ENCODE measurements at places on chromosomes 13 and 19.
A peak's percentile ranks its signal among the peaks of the same experiment; 100 is the strongest.

GRCh38 chr13:36395280-36395679 is 37.0 kb upstream of the CCNA1 start:
- DNase-seq: no peak

DNA sequence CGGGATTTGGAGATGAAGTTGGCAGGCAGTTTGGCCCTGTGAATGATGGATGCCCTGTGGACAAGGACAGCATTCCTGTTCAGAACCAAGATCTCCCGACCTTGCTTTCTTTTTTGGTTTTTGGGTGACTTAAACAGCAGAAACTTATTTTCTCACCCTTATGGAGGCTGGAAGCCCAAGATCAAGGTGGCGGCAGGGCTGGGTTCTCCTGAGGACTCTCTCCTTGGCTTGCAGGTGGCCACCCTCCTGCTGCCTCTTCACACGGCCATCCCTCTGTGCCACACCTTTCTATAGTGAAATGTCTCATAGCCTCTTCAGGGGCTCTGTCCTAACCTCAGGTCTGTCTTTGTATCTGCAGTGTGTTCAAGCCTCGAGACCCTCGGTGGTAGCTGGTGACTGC is 14.0 kb downstream of the ZNF333 start:
- no peak for DNase-seq

DNA sequence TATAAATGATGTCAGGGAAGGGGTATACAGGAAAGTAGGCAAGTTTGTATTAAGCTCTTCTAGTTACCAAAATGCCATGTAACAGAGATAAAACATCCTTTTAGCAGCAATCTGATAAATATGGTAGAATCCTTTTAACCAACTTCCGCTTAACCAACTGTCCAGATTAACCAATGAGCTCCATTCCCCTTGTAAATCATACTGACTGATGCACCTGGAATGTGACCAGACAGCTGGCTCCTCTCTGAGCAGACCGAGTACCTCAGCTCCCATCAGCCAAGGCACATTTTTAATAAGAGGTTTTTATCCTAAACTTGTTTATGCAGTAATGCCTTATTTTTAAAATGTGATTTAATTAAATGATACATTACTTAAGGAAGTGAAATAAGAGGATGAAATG is 66.4 kb downstream of the KLF12 start:
- DNase-seq: no peak

DNA sequence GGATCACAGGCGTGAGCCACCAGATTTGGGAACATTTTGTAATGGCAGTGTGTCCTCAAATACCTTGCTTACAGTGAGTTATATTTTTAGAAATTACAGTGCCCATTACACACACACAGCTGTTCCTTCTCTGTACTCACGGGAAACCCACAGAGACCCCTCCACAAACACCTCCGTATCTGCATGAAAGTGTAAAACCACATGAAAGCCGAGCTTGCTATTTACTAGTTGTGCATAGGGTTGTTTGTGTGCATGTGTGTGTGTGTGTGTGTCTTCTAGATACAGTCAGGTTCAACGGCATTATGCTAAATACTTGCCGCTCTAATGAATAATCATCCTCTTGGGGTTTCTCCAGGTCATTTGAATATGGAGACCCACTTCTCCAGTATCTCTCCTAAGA is 22.3 kb upstream of the LILRA2 start:
- no peak for DNase-seq

DNA sequence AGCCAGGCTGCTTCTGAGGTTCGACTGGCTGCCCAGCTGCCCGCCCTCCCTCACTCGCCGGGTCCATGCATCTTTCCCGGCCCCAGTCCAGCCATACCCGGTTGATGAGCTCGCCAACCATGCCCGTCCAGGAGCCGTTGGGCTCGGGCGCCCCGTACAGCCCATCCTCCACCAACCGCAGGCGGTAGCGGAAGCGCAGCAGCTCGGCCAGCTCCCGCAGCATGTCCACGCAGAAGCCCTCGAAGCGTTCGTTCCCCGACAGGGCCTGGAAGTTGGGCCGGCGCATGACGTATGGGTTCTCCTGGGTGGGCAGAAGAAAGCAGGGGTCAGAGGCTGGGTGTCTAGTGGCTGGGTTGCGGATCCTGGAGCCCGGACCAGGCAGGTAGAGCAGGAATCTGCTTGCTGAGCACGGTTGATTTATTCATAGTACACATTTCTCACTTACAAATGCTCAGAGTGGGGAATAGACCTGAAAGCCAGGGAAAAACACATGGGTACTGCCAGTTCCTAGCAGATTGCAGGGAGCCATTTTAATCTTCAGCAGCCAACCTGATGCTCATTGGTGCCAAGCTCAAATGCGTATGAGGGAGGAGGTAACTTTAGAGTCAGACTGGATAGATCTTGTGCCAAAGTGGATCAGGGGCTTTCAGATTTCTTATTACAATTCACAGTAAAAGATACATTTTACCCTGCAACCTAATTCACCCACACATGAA is 27.4 kb downstream of the GRIK5 start:
- no peak for DNase-seq

GRCh38 chr19:44865196-44865767 is 19.2 kb downstream of the NECTIN2 start:
- DNase-seq: no peak

GRCh38 chr19:343451-343931 is 1.1 kb downstream of the MIER2 start:
- DNase-seq: no peak

GRCh38 chr19:35860436-35860817 is 3.7 kb downstream of the KIRREL2 start:
- DNase-seq: no peak

DNA sequence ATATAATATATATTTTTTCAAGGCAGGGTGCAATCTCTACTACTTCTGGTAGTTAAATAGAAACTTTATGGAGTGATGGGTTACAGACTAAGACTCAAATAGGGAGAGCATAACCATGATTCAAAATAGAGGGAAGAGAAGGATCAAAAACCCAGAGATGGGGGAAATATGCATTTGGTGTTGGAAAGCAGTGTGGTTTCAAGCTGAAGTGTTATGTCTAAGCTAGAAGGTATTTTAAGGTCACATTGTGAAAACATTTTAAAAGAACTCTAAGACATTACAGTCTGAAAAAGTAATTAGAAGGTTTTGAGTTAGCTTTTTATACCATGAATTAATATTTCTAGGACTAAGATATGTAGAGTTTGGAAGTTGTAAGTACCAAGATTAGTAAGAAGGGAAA is 2741.4 kb downstream of the PCDH9 start:
- DNase-seq: no peak

GRCh38 chr13:94996445-94996844 is 284.1 kb upstream of the SOX21 start:
- no peak for DNase-seq

DNA sequence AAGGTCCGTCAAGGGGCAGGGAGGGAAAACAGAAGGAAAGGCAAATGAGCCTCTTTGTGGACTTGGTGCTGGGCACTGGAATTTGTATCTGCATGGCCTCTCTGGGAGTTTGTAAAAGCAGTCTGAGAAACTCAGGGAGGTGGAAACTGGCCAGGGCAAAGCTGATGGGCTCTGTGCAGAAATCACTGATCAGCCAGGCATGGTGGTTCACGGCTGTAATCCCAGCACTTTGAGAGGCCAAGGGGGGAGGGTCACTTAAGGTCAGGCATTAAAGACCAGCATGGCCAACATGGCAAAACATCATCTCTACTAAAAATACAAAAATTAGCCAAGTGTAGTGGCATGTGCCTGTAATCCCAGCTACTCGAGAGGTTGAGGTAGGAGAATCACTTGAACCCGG is 369.9 kb upstream of the ZNF507 start:
- DNase-seq: no peak

DNA sequence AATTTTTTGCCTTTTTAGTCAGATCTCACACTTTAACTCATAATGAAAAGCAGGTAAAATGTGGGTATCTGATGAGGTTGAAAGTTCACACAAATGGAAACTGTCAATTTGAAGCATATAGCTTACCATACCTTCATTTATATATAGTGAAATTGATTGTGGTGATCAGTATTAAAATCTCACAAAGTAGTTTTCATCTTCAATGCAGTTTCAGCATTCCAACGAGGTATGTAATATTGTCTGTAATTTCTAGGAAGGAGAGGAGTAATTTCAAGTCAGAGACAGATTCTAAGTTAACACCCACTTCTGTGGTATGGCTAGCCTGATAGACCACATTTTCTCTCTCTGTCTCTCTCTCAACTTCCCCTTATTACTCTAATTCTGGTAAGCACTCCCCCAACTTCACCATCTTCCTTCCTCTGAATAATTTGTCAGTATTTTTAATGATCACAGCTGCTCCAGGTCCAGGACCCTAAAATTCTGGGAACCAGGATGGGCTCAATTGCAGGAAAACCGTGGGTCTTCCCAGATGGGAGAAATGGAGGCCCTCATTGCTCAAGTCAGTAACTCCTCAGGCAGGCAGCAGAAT is 455.7 kb downstream of the FGF9 start:
- no peak for DNase-seq

DNA sequence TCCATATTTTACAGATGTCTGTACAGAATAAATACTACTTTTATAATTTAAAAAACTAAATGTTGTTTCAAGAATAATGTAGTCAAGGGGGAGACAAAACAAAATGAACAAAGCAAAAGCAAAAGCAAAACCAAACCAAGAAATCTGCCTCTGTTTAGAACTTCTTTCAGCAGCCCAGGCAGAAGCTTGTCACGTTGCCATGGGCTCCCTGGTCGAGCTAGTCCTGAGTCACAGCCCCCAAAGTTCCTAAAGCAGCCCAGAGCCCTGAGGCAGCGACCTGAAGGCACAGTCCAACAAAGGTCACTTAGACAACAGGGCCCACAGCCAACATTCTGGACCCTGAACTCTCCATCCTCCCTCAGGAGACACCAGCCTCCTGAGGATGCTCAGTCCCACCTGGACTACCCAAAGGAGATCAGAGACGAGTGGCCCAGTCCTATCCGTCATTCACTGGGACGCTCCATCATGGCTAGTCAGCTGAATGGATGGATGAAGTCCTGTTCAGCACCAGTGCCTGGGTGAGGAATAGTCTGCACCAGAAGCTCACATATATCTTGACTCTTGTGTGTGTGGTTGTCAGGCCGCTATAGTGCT is 41.7 kb downstream of the SIAH3 start:
- DNase-seq: no peak

GRCh38 chr19:1857648-1858326 is 5.6 kb downstream of the KLF16 start:
- DNase-seq: no peak

DNA sequence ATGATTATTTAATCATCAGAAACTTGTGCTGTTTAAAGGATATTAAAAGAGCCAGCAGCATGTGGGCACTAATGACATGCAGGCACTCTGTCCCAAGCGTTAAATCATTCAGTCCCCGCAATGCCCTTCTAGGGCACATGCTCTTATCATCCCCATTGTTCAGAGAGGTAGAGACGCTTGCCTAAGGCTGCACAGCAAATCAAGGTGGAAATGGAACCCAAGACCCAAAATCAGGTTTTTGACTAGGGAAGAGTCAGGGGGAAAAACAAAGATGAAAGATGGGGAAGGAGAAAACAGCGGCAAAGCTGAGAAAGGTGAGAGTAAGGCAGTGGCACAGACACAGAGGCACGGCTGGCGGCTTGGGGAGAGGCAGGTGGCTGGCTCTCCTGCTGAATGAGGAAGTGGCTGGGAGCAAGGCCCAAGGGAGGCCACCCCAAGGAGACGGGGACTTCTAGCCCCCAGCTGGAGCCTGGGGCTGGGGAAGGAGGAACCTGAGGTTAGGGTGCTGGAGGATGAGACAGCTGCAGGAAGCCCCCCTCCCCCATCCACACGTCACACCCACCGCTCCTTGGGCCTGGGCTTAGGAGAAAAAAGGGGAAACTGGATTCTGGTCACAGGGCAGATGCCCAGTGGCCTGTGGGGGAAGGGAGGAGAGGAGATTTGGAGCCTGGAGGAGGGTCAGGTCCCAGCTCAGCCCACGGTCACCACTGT is 1.0 kb upstream of the TYROBP start:
- DNase-seq: no peak

DNA sequence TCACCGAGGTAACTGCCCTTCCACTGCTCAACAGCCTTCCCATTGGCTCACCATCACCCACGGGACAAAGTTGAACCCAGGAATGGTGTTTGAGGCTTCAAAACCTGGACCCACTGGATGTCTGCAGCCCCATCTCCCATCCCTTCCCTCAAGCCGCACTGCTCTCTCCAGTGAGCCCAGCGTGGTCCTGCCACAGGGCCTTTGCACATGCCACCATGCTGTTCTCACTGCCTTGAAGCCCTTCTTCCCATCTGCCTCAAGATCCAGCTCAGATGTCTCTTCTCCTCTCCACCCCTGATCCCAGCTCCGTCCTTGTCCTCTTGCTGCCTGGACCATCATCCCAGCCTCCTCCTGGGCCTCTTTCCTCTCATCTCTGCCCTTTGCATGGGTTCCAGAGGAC is 4.0 kb downstream of the SHISA7 start:
- DNase-seq: no peak

- no peak for DNase-seq
These were observed 50.8 kb downstream of the EFNB2 start for GRCh38 chr13:106484537-106485193.

- no peak for DNase-seq
These were observed 1.0 kb downstream of the KDM4B start for GRCh38 chr19:4969772-4970531.

DNA sequence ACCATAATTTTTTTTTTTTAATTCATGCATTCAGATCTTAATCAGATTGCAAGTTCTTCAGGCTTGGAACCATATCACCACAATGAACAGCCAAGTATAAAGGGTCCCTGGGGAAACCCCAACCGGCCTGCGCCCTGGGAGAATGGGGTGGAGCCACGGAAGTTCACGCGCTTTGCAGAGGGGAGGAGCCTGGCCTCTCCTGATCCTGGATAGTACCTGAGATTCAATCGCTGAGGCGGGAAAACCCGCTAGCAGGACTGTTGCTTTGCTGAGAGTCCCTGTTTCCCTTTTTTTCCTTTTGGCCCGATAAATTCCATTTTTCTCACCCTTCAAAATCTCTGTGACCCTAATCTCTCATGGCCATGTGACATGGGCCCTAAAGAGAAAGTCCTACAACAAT is 385.1 kb downstream of the IRS2 start:
- DNase-seq: no peak

DNA sequence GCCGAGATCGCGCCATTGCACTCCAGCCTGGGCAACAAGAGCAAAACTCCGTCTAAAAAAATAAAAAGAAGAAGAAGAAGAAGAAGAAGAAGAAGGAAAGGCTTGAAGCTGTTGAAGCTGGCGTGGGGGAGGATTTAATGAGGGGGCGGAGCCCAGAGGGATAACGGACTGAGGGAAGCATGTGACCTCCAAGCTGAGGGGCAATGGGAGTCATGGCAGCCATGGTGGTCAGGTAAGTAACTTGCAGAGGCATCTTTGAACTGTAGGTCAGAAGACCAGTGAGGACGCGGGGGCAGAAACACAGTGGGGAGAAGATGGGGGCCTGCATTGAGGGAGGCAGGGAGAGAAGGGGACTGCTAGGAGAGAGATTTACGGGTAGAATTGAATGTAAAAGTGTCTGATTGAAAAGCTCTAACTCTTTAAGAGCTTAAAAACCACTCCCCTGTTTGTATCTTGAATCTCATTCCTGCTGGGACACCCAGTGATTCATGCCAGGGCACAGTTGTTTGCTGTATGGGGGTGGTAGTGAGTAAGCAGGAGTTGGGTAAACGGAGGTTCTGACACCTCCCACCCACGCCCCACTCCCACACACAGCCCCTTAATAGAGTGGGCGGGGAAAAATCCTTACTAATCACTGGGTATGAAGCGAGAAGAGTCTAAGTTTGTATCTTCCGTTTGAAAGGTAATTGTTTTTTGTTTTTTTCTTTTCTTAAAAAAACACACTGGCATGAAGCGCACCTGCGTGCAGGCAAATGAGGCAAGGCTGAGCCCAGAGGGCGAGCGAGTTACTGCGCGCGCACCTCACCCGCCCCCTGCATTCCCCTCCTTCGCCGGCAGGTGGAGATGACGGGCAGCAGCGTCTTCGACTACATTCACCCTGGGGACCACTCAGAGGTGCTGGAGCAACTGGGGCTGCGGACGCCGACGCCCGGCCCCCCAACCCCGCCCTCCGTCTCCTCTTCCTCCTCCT is 13.0 kb downstream of the TMEM160 start:
- DNase-seq: peak; percentile 72

Measured in HS-27A (cell line).